ENCODE measurements at places on chromosomes 5 and 9.

DNA sequence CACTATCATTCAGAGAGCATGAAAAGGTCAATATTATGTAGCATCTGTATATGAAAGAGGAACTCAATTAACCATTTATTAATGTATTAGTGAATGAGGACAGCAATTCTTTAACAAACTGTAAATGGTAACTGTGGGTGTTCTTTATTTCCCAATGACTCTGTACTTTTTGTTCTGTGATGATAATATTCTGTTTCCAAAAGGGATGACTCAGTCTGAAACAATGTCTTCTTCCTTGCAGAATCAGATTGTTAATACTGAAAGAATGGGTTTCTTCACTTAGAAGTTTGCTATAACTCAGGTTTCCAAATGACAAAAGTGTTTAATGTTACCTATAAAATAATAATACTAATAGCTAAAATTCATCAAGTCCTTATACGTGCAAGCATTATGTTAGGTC is 1518.7 kb upstream of the WWC1 start:
- DNase-seq = peak; percentile 2

DNA sequence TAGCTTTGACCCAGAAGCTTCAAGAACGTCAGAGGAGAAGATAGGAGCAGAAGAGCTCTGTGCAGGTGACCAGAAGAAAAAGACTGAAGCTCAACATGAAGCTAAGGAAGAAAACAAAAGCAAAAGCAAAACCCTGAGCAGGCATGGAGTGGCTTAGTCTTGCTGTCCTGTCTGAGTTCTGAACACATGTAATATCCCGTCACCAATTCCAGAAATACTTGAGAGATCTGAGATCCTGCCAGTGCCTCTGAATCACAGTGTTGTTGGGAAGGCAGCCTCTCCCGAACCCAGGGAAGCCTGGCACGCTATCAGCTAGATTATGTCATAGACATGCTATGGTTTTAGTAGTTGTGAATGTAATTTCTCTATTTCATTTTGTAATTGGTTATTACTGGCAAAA is 235.7 kb downstream of the ICE1 start:
- no peak for DNase-seq

DNA sequence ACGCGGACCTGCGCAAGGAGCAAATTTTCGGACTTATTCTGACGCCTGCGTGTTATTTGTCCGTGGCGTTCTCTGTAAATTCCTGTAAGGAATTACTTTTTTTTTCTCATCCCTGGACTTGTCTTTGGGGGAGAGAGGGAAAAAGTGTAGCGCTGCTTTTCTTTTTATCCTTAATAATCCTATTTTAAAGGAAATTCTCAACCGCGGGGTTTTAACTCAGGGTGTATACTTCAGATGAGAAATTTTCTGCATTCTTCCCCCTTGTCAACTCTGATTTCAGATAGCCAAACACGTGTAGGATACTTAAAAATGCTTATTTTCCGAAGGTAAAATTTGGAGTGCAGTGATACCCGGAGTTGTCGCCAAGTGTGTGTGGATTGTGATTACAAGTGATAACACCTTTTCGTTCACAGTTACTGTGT is 853 bp downstream of the DCP2 start:
- DNase-seq = no peak

DNA sequence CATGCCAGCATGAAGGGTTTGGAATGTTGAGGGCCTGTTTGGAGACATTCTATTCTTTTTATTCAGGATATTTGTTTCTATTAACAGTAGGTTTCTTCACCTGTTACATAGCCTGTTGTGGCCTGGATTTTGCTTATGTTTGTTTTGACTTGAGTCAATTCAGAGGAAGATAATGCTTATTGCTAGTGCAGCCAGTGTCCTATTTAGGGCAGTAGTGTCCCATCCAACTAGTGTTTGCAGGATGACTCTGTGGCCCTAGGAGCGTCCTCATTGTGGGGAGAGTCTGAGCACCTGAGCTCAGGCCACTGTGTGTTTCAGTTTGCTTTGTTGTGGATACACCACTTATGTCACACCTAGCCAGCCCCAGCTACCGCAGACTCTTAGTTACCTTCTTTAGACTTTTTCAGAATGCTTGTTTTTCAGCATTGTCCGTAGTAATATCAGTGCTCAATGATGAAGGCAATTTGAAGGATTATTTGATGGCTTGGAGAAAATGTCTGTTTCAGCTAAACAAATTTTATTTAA is 90.3 kb downstream of the ARHGEF28 start:
- DNase-seq = no peak

GRCh38 chr5:174625591-174626350 is 98.6 kb upstream of the MSX2 start:
- peak; percentile 3 for DNase-seq

DNA sequence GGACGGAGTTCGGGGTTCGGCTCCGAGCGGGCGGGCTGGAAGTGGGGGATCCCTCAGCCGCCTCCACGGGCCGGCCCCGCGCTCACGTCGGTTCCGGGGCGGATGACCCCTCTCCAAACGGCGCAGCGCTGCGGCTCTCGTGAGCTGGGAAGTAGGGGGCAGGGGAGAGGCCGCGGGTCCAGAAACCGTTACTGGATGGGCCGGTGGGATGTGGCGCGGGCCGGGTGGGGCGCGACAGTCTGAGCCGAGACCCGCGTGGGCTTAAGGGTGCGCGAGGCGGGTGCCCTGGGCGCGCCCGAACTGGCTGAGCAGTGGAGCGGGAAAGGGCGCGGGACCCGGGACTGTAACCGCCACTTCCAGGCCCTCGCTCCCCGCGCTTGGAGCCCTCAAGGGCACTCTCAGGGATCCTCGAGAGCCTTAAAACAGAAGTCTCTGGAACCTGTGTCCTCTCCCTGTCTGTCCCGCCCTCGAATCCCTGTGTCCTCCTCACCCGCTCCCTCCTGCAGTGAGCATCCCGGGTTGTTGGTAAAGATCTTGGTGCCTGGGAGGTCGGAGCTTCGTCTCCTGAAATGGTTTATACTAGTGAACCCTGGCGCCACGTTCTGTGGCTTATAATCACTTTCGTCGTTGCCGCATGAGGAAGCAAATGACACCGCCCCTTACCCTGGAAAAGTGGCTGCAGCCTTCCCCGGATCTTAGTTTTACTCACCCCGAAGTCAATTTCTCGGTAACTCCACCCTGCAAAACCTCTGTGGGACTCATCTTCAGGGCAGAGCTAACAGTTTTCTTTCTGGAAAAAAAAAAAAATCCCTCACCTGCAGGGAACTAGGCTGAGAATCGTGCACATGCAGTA is 571 bp upstream of the MARCHF11 start:
- no peak for DNase-seq

DNA sequence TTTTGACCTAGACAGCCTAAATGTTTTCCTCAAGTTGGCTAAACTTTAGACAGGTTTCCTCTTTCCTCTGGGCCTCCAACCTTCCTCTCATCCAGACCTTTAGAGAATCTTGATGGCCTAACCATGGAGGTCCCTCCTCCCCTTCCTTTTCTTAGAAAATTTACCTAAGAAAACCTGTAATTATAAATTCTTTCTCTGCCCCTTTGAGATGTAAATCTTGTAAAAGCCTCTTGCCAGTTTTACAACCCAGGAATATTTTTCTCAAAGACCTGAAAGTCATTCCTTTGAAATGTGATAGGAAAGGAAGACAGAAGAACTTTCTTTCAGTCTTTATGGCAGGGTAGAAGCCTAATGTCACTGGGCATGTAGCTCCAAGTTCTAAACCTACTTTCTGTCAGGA is 1752.6 kb upstream of the C9orf72 start:
- no peak for DNase-seq

DNA sequence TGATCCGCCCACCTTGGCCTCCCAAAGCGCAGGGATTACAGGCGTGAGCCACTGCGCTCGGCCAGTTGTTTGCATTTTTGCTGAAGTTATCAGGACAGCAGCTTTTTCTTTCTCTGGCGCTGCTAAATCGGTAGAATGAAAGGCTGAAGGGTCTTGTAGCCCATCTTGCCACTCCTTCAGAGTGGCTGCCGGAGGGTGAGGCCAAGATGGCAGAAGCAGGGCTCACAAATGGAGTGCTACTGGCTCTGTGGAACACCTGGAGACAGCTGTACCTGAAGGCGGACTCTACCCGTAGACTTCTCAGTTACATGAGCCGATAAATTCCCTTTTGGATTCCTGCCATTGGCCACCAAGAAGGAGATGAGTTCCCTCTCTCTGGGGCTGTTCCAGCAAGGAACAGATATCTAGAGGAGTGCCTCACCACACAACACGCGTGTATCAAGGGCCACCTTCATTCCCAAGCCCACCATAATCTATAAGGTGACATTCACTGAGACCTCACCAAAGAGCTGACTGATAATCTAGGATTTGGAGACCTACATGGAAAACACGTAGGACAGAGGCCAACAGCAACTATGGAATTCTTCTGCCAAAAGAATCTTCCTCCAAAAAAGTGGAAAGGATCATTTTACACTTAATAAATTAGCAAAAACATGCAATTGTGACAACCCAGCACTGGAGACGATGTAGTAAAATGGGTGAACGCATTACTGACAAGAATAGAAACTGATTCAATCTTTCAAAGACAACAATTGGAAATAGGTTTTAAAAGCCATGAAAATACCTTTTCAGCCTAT is 21.8 kb downstream of the STK10 start:
- DNase-seq = no peak

DNA sequence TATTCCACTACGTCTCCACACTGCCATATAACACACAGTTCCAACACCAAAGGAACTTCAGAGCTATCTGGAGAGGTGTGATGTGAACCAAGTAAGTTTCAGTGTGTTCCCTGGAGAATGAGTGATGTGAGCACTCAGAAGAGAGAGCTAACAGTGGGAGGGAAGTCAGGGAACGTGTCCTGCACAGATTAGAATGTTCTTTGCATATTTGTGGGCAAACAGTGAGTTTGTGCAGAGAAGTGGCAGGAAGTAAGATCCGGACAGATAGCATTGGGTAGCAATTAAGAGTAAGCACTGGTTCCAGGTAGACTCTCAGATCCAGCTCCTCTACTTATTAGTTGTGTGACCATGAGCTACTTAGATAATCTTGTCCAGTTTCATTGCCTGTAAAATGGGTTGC is 206.4 kb downstream of the PDZD2 start:
- DNase-seq = no peak

- DNase-seq = peak; percentile 54
These were observed at the start of gene LHX2 for GRCh38 chr9:124011460-124012301. LHX2 (plus strand) TSS chr9:124011768; CDS start chr9:124012349, 581 bp downstream.

GRCh38 chr5:93582677-93583438 is at the start of gene NR2F1:
NR2F1 (plus strand) TSS chr5:93583222; CDS start chr5:93585024, 1,802 bp downstream.
- DNase-seq = peak; percentile 73

GRCh38 chr5:146084376-146084775 is 21.0 kb downstream of the PLAC8L1 start:
- no peak for DNase-seq

DNA sequence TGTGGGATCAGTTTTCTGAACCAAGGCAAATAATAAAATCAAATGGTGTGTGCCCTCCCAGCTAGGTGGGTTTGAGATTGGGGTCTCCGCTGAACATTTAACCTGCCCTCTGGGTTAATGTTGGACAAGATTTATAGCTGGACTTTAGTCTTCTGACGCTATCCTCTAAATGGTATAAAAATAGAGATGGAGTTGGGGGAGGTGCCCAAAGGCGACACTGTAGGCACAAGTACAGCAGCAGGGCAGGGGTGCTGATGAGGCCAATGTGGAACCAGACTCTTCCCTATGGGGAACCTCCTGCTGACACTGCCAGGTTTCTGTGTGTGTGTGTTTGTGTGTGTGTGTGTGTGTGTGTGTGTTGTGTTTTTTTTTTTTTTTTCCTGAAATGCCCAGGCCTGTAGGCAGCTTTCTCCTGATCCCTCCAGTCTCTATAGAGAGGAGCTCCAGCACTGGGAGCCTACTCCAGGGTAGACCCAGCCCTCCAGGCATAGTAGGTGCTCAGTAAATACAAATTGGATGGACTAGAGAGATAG is 37.9 kb downstream of the PCDH1 start:
- DNase-seq = no peak

GRCh38 chr5:83118471-83118870 is 41.1 kb downstream of the XRCC4 start:
- no peak for DNase-seq

DNA sequence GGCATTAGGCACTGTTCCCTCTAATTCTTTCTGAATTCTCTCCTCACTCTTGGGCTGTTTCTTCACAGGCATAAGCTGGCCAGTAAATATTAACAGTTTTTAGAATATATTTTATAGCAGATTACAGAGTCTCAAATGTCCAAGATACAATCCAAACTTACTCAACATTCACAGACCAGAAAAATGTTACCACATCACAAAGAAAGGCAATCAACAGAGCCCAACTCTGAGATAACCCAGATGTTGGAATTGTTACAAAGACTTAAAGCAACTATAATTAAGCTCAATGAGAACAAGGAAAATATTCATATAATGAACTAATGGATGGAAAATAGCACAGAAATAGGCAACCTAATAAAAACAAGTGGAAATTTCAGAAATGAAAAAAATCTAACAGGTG is 401.1 kb upstream of the RGMB start:
- DNase-seq = no peak

GRCh38 chr5:96509721-96510350 is 76.8 kb upstream of the PCSK1 start:
- no peak for DNase-seq

DNA sequence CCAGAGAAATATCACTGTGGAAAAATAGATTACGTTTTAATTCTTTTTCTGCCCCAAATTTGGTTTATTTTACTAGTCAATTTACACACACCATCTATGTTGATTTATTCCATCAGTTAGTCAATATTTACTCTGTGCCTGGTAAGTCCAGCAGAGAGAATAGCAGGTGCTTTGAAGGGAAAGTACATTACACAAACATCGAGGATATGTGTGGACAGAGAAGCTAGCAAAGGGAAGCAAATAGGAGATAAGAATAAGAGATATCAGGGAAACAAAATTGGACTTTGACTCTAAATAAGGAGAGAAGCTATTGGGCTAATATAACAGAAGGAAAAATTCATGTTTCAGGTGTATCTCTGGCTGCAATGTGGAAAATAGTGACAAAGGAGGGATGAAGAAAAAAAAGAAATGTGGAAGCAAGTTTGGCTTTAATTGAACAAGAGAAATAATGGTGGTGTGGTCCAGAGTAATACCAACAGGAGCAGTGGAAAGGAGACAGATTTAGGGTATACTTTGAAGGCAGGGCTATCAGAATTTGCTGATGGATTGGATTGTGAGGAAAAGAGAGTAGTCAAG is 587.7 kb upstream of the CDH6 start:
- no peak for DNase-seq

DNA sequence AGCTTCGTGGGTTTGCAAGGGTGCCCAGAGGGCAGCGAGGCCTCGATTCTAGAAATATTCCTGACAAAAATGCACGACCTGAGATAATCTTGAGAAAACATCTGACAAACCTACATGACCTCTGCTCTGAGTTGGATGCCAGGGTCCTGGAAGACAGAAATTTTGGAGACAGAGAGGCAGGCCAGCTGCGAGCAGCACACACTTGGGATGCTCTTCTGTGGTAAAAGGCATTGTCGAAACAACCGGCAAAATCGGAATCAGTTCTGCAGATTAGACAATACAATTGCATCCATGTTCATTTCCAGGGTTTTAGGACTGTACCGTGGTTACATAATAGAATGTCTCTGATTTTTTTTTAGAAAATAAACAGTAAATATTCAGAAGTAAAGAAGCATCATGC is 74.2 kb downstream of the GADD45G start:
- DNase-seq = no peak
